ENCODE measurements at places on chromosomes 12 and 14.

GRCh38 chr14:96197163-96197852 is 7.3 kb upstream of the BDKRB2 start:
- no peak for DNase-seq

GRCh38 chr12:108611884-108612415 is 14.1 kb upstream of the TMEM119 start:
- peak; percentile 37 for DNase-seq

DNA sequence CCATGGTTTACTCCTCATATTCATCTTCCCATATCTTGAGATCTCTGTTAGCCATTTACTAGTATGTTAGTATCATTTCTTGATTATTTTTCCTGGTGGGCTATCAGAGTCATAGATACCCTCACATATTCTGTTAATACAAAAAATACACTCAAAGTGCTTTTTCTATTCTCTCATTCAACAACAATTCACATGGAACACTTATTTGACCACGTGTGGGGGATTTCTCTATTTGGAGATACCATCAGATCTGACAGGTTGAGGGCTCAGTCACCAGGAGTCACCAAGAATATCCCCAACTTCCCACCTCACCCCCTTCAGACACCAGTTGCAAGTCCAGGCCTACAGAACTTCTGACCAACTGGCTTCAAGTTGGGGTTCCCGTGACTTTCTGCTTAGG is 51.9 kb upstream of the A2ML1 start:
- no peak for DNase-seq

DNA sequence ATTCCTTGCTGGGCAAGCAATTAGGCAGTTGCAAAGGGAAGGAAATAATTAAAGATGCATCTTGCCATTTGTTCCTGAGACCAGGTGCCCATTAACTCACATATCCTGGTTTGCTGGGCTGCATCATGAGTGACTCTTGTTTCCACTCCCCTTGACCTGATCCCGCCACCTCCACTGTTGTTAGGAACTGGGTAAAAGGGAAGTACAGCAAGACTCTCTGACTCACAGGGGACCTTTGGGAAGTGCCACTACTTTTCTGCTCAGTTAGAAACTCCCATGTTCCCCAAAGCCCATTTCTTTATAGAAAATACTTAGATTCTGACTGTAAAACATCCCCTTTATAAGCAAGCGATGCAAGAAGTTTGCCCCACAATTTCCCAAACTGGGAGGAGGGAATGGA is 186.0 kb upstream of the BCL2L14 start:
- no peak for DNase-seq

- no peak for DNase-seq
These were observed 75.8 kb upstream of the HOXC13 start for GRCh38 chr12:53862831-53863230.

GRCh38 chr12:28232211-28232928 is 42.1 kb downstream of the CCDC91 start:
- DNase-seq: no peak

DNA sequence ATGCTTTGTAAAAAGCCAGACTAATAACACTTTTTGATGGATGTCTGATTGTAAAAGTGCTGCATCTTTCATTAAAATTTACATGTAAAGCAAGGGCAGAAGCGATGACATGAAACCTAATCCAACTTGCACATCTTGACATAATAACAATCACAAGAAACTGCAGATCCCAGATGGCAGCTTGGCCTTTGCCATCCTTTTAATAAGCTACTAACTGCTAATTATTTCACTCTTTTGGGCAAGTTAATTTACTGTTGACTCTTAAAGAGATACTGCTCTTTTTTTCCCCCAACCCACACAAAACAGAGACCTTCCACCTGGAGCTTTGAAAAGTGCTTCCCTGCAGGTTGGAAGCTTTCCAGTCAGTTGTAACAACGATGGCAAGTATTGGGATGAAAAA is 137.5 kb downstream of the NRXN3 start:
- DNase-seq: no peak

GRCh38 chr12:119989731-119990381 is 820 bp downstream of the BICDL1 start:
- peak; percentile 98 for DNase-seq

DNA sequence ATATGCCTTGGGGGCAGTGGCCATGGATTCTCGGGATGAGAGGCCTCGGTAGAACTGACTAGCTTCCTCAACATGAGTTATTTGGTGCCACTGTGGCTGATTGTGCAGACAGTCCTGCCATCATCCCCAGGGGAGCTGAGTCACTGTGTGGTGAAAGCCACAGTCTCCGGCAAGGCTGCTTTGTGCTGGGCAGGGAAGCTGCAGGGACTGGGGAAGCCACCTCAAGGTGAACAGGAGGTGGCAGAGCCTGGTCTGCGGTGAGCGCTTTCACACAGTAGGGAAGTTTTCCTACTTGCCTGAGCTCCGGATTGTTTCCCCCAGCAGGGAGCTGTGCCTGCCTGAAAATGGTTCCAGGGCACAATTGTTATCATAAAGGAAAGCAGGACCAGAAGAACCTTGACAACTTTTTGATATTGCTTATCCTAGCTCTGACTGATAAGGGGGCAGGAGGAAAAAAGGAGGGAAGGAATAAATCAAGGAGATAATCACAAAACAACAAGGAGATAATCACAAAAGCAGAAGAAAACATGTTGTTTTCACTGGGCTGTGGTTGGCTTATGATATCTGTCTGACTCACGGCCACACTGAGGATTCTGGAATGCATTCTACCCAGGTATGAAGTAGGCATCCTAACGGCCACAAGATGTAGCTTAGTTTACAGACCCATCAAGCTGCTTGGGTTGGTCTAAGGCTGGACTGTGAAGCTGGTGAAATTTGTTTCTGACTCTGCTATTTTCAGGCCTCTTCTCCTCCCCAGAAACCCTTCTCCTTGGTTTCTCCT is 32.2 kb upstream of the GNG2 start:
- DNase-seq: no peak

DNA sequence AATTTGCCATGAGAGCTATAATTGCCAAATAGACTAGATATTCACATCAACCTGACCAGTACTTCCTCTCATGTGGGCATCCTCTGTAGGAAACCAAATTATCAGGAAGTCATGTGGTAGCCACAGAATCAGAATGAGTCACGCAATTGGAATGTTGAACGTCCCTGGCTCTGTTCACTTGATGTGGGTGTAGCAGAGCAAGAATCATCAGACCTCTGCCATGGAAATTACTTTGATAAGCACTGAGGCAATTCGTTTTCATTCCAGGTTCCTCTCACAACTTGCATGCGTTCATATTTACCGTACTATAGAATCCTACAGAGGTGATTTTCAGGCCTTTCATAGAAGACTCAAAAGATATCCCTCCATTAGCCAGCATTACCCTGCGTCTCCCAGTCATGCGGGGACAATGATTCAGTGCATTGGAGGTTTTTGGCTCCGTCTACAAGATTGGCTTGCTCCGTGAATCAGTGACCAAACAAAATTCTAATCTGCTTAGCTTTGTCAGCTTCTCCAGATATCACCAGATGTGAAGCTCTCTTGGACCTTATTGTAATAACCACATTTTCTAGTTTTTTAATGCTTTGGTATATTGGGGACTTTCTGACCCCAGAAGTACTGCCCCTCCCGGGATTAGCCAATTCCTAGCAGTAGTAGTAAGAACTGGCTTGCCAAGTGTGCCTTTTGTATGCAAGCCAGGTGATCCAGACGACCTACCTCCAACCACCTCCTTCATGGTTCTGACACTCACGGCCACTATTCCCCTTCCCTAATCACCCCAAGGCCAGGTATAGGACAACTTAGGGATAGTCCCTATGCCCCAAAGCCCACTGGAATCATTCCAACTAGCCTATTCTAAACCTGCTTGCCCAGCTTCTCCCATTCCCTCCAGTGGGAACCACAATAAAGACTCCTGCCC is 133.4 kb downstream of the KICS2 start:
- no peak for DNase-seq

GRCh38 chr14:104144911-104145825 is 6.8 kb downstream of the KIF26A start:
- peak; percentile 7 for DNase-seq

DNA sequence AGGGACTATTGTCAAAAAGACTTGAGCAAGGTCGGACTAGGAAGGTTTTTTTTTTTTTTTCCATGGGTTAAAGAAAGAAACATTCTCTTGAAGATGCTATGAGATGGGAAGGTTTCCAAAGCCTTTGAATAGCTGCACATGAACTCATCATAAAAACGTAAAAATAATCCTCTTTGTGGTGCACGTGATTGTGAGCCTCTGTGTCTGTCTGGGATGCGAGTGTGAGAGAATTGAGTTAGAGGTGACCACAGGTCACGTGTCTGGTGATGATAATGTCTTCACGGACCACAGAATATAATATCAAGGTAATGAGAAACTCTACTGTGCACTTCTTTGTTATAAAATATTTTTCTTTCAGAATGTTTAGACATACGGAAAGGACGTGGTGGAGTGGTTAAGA is 24.3 kb upstream of the ADGRD1 start:
- no peak for DNase-seq

GRCh38 chr14:104194016-104194415 is 55.6 kb downstream of the KIF26A start:
- DNase-seq: no peak

- DNase-seq: no peak
These were observed 18.7 kb downstream of the PKP2 start for GRCh38 chr12:32877601-32878459.

DNA sequence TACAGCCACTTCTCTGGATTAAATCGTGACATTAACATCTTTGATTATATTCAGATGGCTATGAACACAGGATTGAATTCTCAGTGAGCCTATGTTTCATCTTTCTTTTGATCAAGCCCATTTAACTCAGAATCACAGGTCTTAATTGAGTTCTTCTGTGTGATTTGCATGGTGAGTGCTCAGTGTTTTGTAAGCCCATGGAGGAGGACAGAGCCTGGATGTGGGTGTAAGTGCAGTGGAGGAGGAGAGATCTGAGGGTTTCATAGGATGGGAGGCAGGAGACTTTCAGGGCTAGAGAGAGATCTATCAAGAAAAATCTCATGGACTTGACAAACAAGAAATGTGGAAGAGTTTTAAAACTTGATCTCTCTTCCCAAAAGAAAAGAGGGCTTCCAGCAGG is 5.3 kb upstream of the TESPA1 start:
- no peak for DNase-seq

- DNase-seq: no peak
These were observed 50.0 kb downstream of the PPFIBP1 start for GRCh38 chr12:27573972-27574371.

DNA sequence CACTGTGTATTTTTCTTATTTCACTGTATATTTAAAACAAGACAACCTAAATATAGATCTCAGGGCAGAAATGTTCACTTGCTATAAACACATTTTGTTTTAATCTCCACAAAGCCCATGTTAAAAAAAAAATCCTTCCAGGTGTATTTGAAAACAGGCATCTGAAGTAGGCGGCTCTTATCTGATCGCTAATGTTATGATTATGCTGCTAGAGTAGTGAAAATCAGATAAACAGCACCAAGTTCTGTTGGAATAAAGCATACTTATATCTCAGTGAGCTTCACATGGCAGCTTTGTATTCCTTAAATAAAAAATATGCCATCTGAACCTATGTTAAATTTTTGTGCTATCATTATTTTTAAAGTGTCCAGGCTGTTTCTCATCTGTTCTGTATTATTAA is 47.6 kb upstream of the PZP start:
- DNase-seq: no peak

- peak; percentile 80 for DNase-seq
These were observed 22.9 kb downstream of the JKAMP start for GRCh38 chr14:59507063-59507751.

DNA sequence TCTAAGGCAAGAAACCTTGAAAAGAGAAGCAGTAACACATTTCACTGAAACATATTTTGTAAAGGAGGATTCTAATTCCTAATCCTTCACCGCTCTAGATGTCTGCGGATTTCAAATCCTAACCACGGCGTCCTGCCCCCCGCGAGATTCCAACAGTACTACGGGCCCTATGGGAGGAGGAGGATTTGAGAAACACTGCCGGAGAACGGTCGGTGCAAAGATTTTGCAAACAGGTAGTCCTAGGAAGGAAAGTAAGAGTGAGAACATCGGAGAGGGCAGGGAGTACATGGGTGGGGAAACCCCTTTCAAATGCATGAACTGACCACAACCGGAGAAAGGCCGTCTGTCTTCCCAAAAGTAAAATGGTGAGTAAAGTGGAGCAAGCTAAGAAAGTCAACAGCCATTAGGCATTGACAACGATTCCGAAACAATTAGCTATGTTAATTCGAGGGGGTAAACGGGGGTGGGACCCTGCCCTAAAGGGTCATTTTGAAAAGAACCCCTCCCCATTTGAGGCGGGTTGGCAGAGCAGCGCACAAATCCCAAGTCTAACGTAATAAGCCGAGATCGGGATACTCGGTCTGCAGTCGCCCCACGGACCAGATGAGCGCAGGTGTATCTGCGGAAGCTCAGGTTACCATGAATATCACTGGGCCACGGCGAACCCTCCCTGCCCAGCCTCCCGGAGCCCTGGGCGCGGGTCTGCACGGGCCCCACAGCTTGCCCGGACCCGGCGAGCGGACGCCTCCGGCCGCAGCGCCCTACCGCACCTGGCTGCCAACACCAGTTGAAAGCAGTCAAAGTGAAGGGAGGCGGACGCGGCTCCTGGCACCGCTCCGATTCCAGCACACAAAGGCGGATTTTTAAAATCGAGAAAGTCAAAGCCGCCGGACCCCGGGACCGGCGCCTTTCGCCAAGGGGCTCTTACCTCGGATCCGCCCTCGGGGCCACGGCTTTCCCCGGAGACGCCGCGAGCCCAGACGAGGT is 662 bp downstream of the EPS8 start:
- peak; percentile 30 for DNase-seq

DNA sequence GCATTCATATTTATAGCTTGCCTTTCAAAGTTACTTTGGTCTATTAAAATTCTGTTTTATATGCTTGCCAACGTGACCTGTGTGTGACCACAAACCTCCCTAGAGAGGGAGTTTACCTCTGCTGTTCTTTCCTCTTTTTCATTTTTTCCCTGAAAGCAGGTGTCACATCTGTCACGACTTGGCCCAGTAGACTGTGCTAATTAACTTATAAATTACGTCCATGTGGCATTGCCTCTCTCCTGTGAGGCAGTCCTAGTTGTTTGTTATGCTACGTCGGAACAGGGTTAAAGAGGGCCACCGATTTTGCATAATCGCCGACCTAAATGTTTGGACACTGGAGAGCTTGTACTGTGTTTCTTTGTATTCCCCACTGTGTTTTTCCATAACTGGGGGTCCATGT is 343.9 kb upstream of the FLRT2 start:
- no peak for DNase-seq

GRCh38 chr12:65765436-65765813 is 58.9 kb upstream of the HMGA2 start:
- no peak for DNase-seq

GRCh38 chr12:131608740-131609690 is 101.9 kb upstream of the SFSWAP start:
- DNase-seq: peak; percentile 77

- DNase-seq: no peak
These were observed 184.2 kb downstream of the KCNA5 start for GRCh38 chr12:5227708-5228373.
